ENCODE measurements at places on chromosomes 6 and 20. TPM values are rescaled to one million over a fixed set of nuclear protein-coding genes. Genes with fewer than 3 reads are reported as not detected.

The POU3F2 gene
- 0.76 TPM for total RNA-seq

The ESF1 gene
- total RNA-seq = 21.9 TPM

The BACH2 gene
- 3.3 TPM for total RNA-seq

The TNNC2 gene
- 0.59 TPM for total RNA-seq

Measured in GM23338 (cell line).